B cell (primary cell): ENCODE measurements at places on chromosomes 11 and 22.
A peak's percentile ranks its signal among the peaks of the same experiment; 100 is the strongest.

- DNase-seq, result peak; percentile 5
Measured at GRCh38 chr11:13009476-13009920, 382 bp downstream of the RASSF10 start.

DNA sequence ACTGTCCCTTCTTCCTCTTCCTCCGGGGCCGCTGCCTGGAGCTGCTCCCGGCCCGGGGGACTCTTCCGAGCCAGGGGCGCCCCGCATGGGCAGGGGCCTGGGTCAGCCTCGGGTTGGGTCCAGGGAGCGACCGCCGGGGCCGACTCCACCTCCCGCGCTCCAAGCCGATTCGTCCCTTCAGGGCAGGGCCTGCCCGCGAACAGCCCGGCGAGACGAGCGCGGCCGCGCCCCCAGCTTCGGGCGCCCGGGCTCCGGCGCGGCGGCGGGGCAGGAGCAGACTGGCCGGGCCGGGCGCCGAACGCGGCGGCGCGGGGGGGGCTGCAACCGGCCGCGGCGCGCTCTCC is at the start of gene LARGE1:
LARGE1 (minus strand) TSS at position 280 of the 344 bp plus-strand sequence.
- peak; percentile 58 for DNase-seq

DNA sequence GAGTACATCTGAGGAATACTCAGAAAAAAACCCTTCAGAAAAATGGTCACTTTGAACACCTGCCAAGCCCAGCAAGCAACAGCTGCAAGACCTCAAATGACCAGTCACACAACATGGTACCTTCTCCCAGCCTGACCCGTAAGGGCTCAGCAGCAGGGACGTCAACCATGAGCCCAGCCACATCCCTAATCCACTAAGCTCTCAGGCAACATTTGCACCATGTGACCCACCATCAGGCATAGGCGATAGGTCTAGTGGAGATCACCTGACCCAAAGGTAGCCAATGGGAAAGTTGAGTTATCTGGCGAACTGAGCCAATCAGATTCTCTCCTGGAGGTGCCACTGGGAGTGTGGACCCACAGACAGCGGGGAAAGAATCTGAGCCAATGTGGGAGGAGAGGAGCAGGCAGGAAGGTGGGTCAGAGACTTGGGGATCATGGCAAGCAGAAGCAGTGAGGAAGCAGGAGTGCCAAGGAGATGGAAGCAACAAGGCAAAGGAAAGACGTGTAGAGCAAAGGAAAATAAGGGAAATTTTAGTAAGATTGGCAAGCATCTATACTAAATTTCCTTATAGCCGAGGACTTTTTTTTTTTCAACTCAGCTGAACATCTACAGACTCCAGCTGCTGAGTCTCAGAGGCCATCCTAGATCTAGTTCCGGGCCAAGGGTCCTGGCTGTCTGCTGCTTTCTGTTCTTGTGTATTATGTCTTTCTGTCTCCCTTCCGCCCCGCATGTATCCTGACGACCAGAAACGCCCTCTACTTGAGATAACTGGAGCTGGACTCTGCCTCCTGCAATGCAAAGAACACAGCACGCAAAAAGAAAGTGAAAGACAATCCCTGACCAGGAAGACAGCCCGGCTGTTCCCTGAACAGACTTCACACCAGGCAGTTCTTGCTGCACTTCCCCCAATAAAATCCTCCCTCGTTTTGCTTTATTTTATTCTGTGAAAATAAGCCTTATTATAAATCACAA is 11.0 kb upstream of the PLAAT2 start:
- peak; percentile 55 for DNase-seq

DNA sequence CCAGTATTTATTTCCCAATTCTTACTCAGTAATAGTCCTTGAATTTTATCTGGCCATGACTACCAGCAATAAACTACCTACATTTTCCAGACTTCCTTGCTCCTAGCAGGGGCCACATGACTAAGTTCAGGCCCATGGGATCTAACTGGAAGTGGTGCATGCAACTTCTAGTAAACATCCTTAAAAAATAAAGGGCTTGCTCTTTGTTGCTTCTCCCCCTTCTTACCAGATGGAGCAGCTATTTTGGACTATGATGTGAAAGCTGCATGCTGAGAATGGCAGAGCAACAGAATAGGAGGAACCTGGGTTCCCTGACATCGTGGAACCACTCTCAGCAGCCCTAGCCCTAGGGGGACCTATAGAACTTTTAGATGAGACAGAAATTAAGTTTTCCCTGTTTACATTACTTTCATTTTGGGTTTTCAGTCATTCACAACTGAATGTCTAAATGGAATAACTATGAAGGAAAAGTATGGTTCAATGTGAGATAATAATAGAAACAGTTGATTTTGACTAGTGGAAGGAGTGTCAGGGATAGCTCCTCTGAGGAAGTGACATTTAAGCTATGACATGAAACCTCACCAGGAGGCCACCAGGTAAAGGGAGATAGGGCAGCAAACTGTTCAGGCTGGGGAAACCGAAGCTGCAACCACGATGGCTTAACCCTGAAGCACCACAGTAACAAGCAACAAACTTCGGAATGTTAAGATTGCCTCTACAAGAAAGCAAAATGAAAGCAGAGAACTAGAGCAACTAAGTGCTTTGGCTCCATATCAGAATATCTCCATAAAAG is 48.9 kb downstream of the PHF21A start:
- DNase-seq, result no peak

DNA sequence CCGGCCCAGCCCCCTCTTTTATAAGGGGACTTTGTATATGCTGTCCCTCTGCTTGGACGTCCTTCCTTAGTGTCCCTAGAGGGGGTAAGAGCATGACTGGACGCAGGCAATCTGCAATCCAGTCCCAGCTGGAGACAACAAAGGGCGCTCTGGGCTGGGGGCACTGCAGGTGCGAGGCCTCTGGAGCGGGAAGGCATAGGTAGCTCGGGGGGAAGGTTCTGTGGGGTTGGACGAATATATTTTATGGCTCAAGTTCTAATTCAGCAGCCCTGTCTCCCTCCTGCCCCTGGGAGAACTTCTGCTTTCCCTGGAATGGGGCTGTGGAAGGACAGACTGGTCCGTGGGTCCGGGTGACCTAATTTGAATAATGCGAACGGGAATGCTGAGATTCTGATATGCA is 40.0 kb downstream of the KCNJ4 start:
- no peak for DNase-seq

- DNase-seq, result no peak
Measured at GRCh38 chr22:39925273-39925672, 24.4 kb downstream of the GRAP2 start.

DNA sequence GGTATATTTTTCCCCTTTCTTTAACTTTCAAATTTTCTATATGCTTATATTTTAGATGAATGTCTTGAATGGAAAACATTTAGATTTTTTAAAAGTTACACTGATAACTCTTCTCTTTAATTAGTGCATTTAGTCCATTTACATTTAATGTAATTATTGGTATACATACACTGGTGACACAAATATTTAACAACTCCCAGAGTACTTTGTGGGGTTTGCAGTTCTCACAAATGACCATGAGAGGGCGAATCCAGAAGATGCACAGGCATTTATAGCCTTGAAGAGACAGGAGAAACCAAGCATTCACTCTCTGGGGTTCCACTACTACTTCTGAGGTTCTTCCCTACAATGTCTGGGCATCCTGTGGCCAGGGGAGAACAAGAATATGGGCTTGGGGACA is 125.1 kb downstream of the TIMP3 start:
- peak; percentile 18 for DNase-seq
